ENCODE measurements at places on chromosomes 2 and 18.
A peak's percentile ranks its signal among the peaks of the same experiment; 100 is the strongest.

- no peak for DNase-seq
These were observed 58.5 kb downstream of the INPP5D start for GRCh38 chr2:233118648-233119000.

- DNase-seq: no peak
These were observed 192.5 kb downstream of the SMAD2 start for GRCh38 chr18:47737956-47738355.

GRCh38 chr2:9164112-9164608 is 42.5 kb upstream of the ASAP2 start:
- no peak for DNase-seq

GRCh38 chr18:33755931-33756560 is 178.0 kb downstream of the ASXL3 start:
- peak; percentile 14 for DNase-seq

- no peak for DNase-seq
These were observed 725.8 kb downstream of the SATB2 start for GRCh38 chr2:198731842-198732399.

GRCh38 chr2:172225786-172226185 is 123.1 kb upstream of the DLX2 start:
- DNase-seq: no peak

DNA sequence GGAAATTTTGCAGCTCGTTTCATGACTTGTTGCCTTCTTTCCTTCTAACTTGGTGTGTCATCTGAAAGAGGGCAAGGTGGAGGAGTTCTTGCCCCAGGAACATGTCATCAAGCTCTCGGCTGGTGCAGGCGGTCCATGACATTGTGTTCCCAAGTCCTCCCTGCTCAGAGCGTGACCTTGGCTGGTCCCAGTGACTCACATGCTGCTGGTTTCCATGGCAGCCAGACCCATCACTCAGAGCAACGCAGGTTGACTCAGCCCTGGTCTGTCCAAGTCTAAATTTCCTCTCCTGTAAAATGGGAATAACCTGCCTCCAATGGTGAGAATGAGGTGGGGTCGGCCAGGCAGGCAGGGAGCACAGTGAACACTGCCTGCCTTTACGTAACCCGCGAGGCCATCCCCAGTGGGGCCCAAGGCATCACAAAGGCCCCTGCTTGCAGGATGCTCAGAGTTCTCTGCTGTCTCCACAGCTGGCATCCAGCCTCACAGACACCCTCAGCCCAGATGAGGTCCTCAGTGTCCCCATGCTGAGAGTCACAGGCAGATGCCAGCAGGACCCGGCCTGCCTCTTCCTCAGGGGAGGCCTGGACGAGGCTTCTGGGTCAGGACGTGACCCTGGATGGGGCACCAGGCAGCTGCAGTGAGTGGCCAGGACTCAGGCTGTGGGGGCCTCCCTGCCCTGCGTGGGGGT is 143.7 kb downstream of the TPO start:
- DNase-seq: peak; percentile 86

GRCh38 chr2:228118940-228119339 is 62.5 kb downstream of the SPHKAP start:
- DNase-seq: no peak

GRCh38 chr2:66481100-66481549 is 46.2 kb downstream of the MEIS1 start:
- peak; percentile 23 for DNase-seq

GRCh38 chr2:189542145-189542882 is 38.3 kb downstream of the SLC40A1 start:
- no peak for DNase-seq

- no peak for DNase-seq
These were observed 81.3 kb upstream of the SETBP1 start for GRCh38 chr18:44599412-44599811.

DNA sequence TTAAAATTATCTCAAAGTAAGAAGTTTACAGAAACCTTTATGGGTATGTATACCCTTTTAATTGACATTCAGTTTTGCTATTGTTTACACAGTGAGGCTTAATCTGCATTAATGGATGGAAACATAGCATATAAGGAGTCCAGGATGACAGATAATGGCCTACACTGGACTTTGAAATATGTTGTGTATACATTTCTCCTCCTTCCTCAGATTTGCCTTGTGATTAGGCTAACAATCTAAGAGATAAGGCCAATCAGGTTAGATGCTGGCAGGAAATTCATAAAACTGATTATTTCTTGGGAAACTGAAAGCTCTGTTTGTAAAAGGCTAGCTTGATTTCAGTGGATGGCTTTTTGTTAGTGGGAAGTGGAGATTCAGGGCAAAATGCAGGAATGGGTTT is 191.9 kb downstream of the LDLRAD4 start:
- DNase-seq: no peak

- peak; percentile 40 for DNase-seq
These were observed 318.9 kb upstream of the SYT4 start for GRCh38 chr18:43596105-43596712.

GRCh38 chr2:190180313-190181122 is 118.0 kb upstream of the MSTN start:
- DNase-seq: peak; percentile 76

Measured in AG08396 (cell line).